ENCODE measurements at places on chromosomes 16 and 17.

- DNase-seq: no peak
Measured at GRCh38 chr16:81315271-81316175, 761 bp downstream of the GAN start.

- no peak for DNase-seq
Measured at GRCh38 chr17:15654886-15655561, 29.1 kb downstream of the TRIM16 start.

GRCh38 chr16:2738615-2739014 is 13.8 kb upstream of the SRRM2 start:
- no peak for DNase-seq

DNA sequence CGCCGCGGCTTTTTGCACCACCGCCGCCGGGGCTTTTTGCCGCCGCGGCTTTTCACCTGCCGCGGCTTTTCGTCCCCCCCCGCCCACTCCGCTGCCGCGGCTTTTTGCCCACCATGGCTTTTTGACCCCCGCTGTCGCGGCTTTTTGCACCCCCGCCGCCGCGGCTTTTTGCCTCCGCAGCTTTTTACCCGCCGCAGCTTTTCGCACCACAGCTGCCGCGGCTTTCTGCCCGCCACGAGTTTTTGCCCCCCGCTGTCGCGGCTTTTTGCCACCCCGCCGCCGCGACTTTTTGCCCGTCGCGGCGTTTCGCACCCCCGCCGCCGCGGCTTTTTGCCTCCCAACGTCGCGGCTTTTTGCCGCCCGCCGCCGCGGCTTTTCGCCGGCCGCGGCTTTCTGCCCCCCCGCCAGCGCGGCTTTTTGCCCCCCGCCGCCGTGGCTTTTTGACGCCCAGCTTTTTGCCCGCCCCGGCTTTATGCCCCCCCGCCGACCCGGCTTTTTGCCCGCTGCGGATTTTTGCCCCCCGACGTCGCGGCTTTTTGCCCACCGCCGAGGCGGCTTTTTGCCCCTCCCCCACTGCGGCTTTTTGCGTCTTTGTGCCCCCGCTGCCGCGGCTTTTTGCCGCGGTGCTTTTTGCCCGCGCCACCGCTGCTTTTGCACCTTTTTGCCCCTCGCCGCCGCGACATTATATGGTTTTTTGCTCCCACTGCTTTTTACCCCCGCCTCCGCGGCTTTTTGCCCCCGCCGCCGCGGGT is 1343.6 kb downstream of the TP53TG3F start:
- no peak for DNase-seq

DNA sequence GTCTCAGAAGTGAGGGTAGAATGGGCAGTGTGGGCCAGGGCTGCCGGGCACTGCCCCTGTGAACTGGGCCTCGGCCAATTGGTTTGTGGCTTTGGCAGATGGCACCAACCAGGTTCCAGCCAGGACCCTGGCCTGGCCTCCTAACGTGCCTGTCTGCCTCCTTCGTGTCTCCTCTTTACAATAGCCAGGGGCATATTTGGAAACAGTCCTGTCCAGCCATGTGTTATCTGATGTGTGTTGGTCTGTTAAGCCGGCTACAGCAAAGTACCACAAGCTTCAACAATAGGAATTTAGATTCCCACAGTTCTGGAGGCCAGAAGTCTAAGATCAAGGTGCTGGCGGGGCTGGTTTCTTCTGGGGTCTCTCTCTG is 14.6 kb downstream of the CRISPLD2 start:
- DNase-seq: no peak
